ENCODE measurements at places on chromosomes 6 and 20.

GRCh38 chr20:60480950-60481742 is 522.9 kb downstream of the CDH26 start:
- DNase-seq: no peak

DNA sequence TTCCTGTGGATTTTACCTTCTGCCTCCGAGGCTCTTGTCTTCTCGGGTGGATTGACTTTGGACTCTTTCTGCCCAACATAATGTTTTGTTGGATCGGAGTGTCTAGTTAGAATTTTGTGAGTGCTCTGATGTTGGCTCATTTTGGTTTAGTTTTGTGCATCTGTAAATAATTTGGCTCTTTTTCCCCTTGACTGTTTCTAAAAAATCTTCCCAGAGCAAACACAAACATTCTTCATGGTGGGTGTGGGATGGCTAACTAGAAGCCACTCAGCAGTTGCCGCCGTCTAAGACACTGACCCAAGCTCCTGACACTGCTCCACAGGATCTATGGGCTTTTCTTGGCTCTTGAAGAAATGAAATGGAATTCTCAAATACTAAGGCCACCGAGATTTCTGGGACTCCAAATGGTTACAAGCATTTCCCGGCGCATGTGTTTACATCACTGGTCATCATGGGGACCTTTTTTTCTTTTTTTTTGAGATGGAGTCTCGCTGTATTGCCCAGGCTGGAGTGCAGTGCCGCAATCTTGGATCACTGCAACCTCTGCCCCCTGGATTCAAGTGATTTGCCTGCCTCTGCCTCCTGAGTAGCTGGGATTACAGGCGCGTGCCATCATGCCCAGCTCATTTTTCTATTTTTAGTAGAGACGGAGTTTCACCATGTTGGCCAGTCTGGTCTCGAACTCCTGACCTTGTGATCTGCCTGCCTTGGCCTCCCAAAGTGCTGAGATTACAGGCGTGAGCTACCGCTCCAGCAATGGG is 92.0 kb upstream of the FRMD1 start:
- no peak for DNase-seq

DNA sequence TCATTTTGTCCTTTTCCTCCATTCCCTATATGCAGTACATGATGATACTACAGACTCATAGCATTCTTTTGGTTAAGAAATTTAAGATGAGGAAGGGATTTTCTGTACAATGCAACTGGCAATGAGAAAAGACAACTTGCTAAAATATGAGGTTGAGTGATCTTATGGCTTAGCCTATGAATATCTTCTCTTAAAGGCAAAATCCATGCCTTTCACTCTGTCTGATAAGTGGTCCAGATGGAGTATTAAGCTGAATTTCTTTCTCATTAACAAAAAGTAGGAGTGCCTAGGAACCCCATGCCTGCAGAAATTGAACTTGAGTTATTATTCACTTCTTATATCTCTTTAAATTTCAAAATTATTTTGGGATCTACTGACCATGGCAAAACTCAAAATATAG is 135.3 kb downstream of the GRIK2 start:
- DNase-seq: no peak

DNA sequence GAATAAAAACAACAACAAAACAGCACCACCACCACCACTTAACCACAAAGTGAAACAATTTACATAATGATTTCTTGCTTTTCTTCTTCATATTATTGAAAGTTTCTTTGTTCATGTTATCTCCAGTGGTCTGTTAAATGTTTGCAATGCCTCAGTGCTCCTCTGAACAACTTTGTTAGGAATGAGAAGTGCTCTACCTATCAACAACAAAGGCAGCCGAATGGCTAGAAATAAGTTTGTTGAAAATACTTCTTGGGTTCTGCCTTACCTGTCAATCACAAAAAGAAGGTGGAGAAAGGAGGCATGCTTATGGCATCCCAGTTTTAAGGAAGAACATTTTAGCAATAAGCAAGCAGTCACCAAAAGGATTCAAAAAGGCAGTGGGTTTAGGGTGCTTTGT is 490.2 kb downstream of the PRKN start:
- no peak for DNase-seq

DNA sequence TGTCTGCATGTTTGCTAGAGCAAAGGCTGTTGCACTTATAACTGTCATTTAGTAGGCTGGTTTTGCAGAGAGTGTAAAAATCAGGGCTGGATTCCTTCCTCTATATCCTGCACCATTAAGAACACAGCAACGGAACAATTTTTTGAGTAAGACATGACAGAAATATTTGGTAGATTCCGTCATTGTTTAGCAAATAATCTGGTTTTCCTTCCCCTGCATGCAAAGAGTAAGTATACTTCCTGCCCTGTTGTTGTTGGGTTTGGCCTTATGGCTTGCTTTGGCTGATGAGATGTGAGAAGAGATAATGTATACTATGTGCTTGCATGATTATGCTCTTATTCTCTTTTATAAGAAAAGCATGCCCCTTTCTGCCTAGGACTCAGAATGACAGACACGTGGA is 23.8 kb downstream of the MANEA start:
- DNase-seq: peak; percentile 30

Measured in brain microvascular endothelial cell (primary cell).